Osteoblast (primary cell): ENCODE measurements at places on chromosomes 11 and 22.

- DNase-seq: no peak
Measured at GRCh38 chr11:5910540-5910939, 17.5 kb downstream of the OR52E5 start.

GRCh38 chr11:101620026-101620425, 36.2 kb upstream of the TRPC6 start:
- peak; percentile 5 for DNase-seq

DNA sequence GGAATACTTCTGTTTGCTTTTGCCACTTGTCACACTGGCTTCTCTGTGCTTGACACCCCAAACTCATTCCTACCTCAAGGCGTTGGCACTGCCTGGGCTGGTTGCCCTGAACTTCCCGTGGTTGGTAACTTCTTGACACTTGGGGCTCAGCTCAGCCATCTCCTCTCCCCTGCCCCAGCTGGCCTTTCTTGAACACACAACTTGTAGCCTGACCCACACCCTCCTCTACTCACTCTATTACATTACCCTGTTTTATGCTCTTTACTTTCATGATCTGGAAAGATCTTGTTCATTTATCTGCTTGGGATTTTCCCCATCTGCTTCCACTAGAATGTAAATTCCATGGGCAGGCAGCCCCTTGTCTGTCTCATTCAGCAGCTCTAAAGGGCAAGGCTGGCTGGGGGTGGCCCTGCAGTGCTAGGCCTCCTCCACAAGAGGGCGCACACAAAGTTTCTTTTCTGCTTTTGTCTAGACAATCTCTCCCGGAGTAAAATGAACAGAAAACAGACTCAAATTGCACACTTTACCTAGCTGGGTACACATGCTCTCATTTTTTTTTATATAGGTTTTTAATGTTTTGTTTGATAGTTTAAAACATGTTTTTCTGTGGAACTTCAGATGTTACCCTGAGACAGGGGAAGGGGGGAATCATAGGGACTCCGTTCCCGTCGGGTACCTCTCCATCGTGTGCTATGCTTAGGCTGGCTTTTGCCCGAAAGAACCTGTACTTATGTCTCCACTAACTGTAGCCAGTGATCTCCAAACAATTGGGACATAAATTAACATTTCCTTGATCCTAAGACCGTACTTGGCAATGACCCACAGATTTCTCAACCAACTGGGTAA, 16.4 kb upstream of the MRGPRX2 start:
- peak; percentile 89 for DNase-seq

- DNase-seq: peak; percentile 63
Measured at GRCh38 chr11:2750682-2751522, 51.1 kb upstream of the KCNQ1OT1 start.

DNA sequence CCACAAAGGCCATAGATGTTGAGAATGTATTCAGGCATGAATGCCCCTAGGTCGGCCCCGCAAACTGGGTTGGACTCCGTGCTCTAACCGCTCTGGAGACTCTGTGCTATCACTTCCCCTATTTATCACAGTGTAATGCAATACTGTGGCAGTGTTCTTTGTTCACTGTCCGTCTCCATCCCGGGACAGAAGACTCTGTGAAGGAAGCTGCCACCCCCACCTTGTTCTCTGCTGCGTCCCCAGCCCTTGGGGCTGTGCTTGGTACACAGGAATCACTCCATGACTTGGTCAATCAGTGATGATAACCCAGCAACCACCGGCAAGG, 57.6 kb downstream of the TSPAN18 start:
- DNase-seq: no peak
